ENCODE measurements at places on chromosomes 3 and 15.

DNA sequence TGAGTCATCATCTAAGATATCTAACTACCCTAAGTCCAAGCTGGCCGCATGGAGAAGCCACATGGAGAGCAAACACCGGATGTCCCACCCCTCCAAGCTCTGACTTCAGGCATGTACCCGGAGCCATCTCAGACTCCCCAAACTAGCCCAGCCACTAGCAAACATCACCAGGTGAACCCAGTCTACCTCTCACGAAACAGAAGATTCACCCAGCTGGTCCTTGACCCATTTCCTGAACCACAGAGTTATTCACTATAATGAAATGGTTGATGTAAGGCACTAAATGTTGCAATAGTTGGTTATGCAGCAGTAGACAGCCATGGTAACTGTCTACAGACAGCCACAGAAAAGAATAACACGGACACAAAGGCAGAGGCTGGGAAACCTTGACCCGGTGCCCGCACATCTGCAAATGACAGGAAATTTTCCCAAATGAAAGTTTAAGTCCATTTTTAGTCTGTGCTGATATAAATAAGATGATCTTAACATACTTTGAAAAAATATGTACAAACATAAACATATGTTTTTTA lies 265.5 kb upstream of the ATP10A start:
- no peak for DNase-seq

DNA sequence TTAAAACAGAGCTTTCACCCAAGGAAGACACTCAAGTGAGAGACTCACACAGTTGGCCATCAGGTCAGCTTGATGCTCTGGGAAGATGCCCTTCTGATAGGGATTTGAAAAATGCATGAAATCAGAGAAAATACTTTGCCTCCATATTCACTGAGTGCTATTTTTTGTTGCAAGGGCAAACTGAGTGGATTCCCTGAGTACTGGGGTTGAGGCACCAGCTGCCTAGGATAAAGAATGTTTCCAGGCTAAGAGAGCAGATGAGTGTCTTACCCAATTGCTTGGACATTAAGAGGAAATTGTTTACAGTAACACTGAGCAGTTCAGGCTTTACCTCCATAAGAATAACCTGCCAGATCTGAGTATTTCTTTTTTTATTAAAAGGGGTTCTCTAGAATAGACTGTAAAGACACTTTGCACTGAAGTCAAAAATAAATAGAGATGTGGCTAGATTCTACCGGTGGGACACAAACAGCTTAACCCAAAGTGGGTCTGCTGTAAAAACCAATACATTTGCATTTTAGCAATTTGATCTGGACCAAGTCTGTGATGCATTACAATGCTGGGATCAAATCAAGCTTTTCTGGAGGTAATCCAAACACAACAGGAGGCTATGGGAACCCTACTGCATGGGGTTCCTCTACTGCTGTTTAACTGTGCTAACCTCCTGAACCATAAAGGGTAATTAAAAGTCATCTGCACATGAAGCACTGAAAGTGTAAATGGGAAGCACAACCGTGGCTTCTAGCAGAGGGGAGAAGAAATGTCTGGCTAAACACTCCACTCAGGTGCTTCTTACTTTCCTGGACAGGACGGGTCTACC lies 238.8 kb upstream of the WNT5A start:
- no peak for DNase-seq

DNA sequence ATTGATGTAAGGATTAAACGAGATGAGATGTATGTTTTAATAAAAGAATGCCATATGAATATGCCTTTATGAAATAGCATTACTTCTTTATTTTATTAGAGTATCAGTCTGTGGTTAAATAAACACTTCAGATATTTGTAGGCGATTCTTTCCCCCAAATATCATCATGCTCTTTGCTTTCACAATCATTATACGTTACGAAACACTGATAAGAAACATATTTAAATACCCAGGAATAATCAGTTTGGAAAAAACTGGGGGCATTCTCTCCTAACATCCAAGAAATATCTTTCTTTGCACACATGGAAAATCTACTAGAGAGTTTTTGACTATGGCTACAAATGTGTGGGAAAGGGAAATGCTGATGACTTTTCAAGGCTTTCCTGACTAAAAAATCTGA lies 4.4 kb upstream of the PLAAT1 start:
- DNase-seq, result no peak

DNA sequence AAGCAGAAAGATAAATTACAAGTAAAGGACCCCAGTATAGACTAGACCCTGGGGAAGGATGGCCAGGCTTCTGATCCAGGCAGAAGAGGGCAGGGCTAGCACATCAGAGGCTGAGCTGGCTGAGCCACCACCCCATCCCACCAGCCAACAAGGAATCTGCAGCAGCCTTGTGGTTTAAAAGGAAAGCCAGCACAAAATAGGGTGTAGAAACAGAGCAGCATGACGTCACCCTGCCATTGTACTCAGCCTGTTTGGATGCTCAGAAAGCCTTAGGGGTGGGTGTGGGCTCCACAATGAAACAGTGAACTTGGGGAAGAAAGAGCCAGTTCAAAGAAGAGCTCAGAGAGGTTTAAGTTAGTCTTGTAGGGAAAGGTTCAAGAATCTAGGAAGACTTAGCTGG lies 28.2 kb downstream of the DUOX1 start:
- no peak for DNase-seq

DNA sequence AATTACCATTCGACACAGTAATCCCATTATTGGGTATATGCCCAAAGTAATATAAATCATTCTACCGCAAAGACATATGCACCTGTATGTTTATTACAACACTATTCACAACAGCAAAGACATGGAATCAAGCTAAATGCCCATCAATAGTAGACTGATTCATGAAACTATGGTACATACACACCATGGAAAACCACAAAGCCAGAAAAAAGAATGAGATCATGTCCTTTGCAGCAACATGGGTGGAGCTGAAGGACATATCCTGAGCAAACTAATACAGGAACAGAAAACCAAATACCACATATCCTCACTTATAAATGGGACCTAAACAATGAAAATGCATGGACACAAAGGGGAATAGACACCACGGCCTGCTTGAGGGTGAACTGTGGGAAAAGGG lies 11.1 kb upstream of the MCF2L2 start:
- DNase-seq, result no peak

DNA sequence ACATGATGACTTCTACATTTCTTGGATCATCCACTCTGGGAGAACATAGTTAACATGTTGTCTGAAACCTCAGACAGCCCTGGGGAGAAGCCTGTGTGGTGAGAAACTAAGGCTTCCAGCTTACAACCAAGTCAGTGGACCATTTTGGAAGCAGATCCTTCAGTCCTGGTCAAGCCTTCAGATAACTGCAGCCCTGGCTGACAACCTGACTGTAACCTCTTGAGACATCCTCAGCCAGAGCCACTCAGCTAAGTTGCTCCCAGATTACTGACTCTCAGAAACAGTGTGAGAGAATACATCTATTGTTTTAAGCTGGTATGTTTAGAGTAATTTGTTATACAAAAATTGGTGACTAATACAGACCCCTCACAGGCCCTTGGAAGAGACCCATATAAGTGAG lies 50.9 kb upstream of the KPNA4 start:
- no peak for DNase-seq

- DNase-seq, result no peak
These were observed 329.6 kb upstream of the RGMA start for GRCh38 chr15:93418566-93418965.

DNA sequence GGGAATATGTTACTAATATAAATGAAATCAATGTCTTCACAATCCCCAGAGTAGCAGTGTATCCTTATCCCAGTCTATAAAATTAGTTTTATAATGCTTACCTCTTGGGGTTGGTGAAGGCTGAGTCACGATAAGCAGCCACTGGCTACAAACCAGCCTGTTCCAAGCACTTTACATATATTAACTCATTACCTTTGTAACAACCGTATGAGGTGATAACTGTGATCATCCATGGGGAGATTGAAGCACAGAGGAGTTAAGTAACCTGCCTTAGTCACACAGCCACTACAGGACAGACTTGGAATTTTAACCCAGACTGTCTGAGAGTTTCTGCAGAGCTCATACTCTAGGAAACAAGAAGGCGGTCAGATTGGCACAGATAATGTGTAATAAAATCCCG lies 43.3 kb upstream of the MITF start:
- DNase-seq, result no peak

DNA sequence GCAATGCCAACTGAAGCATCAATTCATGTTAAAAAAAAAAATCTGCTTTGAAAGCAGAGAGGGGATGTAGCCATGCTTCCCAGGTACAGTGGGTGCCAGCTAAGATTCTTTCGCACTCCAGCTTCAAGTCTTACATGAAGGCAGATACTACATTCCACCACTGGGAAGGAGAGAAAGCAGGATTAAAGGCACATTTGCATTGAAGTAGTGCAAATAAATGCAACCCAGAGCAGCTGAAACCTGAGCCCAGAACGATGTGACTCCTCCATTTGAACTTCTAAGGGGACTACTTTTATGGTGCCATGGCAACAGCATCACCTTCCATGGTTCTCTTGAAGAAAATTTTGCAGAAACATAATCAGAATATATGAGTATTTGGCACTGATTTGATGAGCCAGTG lies 19.1 kb upstream of the GJD2 start:
- no peak for DNase-seq

GRCh38 chr3:195385526-195385925 lies 57.3 kb downstream of the ACAP2 start:
- DNase-seq, result no peak

- DNase-seq, result no peak
These were observed 18.6 kb downstream of the POMGNT2 start for GRCh38 chr3:43087249-43087776.

DNA sequence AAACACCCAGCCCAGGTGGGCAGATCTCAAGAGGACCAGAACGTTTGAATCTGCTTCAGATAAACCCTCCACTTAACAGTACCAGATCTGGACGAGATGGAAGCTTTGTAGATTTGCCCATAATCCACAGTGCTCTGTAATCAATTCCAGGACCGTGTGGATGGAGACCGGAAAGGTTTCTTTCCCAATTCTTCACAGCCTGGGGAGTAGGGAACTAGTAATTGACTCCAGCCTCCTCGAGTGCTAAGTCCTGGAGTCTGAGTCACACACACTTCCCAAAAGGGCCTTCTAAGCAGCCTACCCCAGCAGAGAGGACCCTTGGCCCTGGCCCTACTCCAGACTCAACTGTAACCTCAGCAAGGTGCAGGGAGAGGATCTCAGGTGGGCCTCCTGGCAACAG lies 56.2 kb upstream of the TSEN2 start:
- no peak for DNase-seq

Data from activated T-cell treated with anti-CD3 and anti-CD28 coated beads, Interleukin-2, amount 50 U/mL, for 1 hour (primary cell).